Uterus (tissue), 4 donors: ENCODE measurements at places on chromosomes 6 and 20.

GRCh38 chr6:97969065-97969464 lies 686.0 kb upstream of the MMS22L start:
- DNase-seq = no peak

GRCh38 chr6:13428583-13429405 lies 58.6 kb downstream of the GFOD1 start:
- no peak for DNase-seq

GRCh38 chr6:35487658-35488516 lies 9.0 kb downstream of the TEAD3 start:
- peak; percentile 83 for DNase-seq

DNA sequence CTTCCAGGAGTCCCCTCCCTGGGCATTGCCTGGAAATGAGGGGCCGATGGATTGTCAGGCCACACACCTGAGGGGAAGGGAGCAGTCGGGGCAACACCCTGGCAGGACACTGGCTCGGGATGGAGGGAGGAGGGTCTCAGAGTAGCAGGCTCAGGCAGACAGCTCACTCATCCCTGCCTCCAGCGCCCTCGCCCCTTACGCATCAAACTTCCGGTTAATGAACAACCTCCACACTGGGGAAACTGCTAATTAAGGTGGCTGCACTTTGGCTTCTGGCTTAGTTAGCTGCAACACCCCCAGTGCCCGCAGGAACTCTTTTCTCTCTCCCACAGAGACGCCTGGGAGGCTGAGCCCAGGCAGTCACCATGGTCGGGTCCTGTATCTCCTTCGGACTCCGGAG lies 13.4 kb upstream of the CHRNA4 start:
- DNase-seq = no peak

GRCh38 chr20:10720565-10720964 lies 46.8 kb upstream of the JAG1 start:
- no peak for DNase-seq

GRCh38 chr6:117423754-117424153 lies 2.0 kb downstream of the ROS1 start:
- no peak for DNase-seq

GRCh38 chr6:10409731-10410206 lies 5.1 kb downstream of the TFAP2A start:
- no peak for DNase-seq

GRCh38 chr20:6942266-6942665 lies 174.8 kb downstream of the BMP2 start:
- DNase-seq = no peak

DNA sequence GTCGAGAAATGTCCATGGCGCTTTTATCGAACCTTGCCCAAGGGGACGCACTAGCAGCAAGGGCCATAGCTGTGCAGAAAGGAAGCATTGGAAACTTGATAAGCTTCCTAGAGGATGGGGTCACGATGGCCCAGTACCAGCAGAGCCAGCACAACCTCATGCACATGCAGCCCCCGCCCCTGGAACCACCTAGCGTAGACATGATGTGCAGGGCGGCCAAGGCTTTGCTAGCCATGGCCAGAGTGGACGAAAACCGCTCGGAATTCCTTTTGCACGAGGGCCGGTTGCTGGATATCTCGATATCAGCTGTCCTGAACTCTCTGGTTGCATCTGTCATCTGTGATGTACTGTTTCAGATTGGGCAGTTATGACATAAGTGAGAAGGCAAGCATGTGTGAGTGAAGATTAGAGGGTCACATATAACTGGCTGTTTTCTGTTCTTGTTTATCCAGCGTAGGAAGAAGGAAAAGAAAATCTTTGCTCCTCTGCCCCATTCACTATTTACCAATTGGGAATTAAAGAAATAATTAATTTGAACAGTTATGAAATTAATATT lies 115.7 kb downstream of the TMEM242 start:
- DNase-seq = no peak

DNA sequence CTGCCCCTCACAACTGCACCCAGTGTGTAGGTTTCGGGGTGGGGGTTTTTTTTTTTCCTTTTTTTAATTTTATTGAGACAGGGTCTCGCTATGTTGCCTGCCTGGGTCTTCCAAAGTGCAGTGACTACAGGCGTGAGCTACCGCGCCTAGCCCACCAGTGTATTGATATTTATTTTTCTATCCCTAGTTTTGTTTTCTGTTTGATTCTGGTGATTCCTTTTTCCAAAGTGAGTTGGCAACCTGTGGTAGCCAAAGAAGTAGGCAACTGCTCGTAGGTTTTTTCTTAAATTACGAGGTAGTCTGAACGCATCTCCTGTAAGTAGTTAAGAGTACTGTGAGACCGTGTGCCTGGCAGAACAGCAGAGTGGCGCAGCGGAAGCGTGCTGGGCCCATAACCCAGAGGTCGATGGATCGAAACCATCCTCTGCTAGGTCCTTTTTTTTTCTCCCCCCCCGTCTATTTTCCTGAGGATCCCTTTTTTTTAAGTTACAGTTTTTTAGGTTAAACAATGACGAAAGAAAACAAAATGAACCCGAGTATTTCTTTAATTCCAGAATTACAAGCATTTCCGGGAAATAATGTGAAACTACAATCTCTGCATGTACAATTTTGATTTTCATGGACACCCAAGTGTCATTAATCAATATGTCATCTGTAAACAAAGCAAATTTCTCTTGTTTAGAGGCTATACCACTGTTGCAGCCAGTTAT lies 78.7 kb upstream of the BTN3A2 start:
- peak; percentile 76 for DNase-seq

GRCh38 chr20:42763015-42763414 lies 426.7 kb downstream of the PTPRT start:
- DNase-seq = no peak

DNA sequence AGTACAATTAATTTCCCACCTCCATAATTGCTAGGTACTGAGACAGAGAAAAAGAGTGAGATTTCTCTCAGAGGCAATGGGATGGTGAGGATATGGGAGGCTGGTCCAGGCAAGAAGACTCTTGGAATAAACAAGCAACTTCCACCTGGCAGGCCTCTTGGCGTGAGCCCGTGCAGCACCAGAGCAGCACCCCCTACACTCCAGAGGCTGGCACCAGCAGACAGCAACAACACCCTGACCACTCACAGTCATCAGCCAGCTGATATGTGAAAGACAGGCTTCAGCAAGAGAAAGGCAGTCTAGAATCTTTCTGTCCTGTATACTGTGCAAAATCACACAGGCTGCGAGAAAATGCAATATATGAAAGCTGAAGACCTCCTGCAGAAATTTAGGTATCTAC lies 59.7 kb downstream of the KIF13A start:
- DNase-seq = no peak

DNA sequence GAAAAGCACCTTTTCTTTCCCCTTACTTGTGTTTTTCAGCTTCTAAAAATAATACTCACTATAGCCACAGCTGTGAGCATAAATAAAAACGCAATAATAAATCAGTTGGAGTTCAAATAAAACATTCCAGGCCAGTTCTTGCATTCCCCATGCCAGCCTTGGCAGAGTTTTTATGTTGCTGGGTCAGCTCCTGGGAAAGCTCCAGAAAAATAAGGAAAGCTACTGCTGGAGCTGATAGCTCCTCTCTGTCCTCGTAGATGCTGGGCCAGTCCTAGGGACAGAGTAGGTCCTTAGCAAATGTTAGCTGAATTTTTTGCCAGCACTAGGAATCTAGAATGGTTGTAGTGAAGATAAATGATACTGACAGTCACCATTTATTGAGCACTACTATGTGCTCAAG lies 389.0 kb upstream of the SYNCRIP start:
- DNase-seq = no peak

DNA sequence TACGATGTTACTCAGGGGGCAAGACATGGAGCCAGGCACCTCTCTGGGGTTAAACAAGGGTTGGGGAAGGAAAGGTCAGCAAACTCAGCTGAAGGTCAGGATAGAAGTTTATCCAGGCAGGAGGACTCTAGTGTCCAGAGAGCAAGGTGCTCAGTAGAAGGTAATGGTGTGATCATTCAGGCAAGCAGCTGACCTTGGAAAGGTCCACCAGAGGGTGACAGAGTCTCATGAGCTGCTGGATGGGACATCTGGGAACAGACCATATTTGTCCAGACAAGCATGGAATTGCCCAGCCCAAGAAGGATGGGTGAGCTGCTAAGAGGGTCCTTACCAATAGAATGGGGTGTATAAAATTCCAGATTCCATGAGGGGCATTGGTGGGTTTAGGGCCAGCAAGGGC lies 89.5 kb downstream of the MAP3K7 start:
- DNase-seq = no peak

DNA sequence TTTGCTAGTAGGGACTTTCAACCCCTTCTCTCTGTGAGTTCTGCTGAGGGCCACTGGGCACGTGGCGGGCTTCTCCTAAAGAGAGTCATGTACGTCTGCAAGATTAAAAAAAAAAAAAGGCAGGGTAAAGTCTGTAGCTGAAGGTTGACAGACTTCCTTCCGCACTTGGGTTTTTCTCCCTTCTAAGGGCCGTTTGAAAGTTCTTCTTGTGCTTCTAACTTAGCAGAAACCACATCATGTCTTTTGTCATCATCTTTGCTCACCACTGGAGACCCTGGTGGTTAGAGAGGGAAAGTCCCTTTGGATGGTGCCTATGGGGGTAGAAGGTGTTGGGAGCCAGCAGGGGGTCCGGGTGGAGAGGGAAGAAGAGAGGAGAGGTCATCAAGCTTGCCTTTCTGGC lies 31.4 kb downstream of the PRDM1 start:
- DNase-seq = no peak

DNA sequence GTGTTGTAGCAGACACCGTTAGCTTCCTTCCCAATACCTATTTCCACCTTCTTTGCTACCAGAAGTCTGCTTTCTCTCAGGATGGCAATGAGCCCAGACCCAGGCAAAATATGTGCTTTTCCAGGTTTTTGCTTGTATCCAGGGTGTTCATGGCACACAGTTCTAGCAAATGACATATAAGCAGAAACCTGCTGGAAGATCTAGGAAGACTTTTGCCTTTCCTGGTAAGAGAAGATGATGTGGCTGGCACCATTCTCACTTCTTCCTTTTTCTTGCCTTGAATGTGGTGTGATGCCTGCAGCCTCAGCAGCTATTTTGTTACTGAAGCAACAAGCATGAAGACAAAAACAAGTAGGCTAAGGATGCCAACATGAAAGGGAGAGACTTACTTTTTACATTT lies 19.2 kb upstream of the TBC1D22B start:
- DNase-seq = no peak

DNA sequence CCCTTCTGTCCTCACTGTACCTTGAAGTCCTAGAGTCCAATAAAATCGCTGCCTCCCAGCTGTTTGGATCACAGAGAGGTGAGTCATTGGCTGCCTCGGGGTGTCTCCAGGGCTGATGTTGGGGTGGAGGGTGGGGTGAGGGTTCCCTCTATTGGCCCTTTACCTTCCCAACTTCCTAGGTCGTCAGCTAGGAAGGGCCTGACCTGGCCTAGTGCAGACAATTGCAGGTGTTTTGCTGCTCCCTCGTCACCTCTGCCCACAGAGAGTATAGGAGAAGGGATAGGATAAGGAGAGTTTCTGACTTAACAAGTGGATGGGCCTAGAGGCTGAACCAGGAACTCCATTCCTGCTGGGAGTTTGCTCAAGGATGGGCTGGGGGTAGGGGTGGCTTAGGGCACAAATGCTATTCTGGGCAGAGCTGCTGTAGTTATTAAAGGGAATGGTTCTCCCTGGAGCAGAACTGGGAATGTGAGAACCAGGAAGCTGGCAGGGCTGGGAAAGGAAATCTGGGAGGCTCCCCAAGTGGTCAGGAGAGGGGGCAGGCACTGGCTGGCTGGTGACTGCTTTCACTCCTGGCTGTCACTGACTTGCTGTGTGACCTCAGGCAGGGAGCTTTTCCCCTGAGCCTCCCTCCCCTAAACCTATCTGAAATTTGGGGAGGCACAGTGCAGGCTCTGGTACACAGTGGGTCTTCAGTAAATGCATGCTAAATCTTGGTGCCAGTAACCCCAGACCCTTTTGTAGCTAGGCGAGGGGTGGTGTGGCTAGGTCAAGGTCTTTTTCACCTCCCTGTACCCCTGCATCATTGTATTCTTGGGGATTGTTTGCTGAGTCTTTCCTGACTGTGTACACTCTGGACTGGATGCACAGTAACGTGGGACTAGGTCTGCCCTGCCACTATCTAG lies 1.5 kb downstream of the TP53INP2 start:
- DNase-seq = no peak

DNA sequence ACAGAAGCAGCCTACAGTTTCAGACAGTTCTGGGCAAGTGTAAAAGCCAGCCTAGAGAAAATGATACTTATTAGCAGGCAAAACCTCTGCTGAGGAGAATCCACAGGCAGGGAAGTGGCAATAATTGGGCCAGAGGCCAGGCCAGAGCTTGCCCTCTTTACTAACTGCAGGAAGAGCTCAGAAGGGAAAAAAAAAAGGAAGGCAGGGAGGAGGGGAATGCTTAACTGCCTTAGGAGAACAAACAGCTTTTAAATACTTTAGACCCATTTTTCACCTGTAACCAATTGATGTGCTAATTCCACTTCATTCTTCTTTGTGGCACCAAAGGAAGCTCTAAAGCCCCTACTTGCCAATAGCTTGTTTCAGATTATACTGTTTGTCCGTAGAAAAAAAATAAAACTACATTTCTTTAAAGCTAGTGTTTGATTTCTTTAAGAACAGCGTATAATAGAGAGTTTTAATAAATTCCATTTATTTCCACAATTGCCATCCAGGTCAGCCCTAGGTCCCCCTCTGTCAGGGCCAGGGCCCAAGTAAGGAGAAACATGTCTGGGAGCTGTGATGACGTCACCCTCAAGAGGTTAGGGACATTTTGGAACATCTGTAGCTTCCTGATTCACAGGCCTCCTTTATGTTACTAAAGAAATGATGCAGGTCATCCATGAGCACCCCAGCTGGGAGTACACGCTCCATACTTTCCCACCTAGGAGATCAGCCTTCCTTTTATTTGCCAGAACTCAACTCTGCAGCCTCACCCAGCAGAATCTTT lies 384.3 kb downstream of the CDC5L start:
- DNase-seq = no peak

- DNase-seq = no peak
Measured at GRCh38 chr6:39029156-39030011, 19.2 kb upstream of the GLP1R start.

DNA sequence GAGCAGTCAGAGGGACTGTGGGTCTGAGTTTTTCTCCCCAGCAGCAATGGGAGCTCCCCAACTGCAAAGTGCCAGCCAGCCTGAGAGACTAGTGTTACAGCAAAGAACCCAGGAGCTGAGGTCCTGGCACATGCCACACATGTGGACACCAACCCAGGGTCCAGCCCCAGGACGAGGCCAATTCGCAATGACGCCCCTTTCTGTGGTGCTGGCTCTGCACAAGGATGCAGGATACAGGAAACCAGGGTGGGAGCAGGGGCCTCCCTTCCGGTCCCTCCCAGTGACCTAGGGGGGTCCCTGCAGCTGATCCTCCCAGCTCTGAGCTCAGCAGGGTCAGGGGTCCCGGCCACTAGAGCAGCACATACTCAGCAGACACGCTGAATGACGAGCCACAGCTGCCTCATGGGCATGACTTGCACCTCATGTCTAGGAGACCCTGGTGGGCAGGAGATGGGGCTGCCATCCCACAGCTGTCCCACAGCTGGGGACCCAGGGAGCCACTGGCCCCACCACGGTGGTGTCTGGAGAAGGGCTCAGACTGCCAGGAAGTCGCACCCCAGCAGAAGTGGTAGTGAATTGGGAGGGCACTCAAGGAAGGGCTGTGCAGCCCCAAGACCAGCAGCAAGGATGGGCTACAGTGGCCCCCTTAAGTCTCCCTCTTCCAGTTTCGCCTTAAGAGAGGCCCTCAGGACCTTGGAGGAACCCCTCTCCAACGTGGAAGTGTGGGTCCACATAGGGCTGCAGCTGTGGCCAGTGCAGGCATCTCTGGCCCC lies 3.6 kb downstream of the ARFRP1 start:
- no peak for DNase-seq
